ENCODE measurements at places on chromosomes 5 and 9. TPM values are rescaled to one million over a fixed set of nuclear protein-coding genes. Genes with fewer than 3 reads are reported as not detected.
A peak's percentile ranks its signal among the peaks of the same experiment; 100 is the strongest.

The PAPPA gene
- not detected for total RNA-seq

The PLEKHG4B gene
- total RNA-seq, result not detected

GRCh38 chr9:137305060-137305797 lies 3.2 kb upstream of the NRARP start:
- peak overlapping the region; percentile 46 for H3K27ac ChIP-seq
- H3K27me3 ChIP-seq, result peaks cover 3% of the 10 kb centered on the region
- no peaks in the 10 kb centered on the region for H3K36me3 ChIP-seq
- H3K4me1 ChIP-seq, result peaks cover 4% of the 10 kb centered on the region

- no peaks in the 10 kb centered on the region for H3K4me1 ChIP-seq
- no peak overlapping the region for H3K27ac ChIP-seq
- H3K36me3 ChIP-seq, result no peaks in the 10 kb centered on the region
- H3K4me3 ChIP-seq, result no peak overlapping the region
- no peak for DNase-seq
- peaks cover 24% of the 10 kb centered on the region for H3K27me3 ChIP-seq
Observed at GRCh38 chr5:148466236-148466580, 82.5 kb downstream of the FBXO38 start.

The IRX4 gene
- not detected for total RNA-seq

DNA sequence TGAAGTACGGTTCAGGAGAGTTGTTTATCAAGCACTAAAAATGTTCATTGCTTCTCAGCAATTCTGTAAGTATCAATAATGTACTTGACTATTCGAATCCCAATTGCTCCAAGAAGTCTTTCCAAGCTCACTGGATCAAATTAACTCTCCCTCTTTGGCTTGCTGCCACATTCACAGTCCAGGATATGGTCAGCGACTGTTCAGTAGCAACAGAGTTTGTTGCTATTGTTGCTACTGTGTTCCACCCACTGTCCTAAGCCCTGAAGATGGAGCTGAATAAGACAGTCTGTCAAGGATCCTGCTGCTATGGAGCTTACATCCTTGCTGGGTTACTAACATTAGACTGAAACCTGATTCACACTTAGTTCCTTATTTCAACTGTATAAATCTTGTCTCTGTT lies 110.8 kb downstream of the FGF10 start:
- DNase-seq, result no peak
- H3K4me3 ChIP-seq, result no peak overlapping the region
- no peaks in the 10 kb centered on the region for H3K4me1 ChIP-seq
- no peaks in the 10 kb centered on the region for H3K36me3 ChIP-seq
- no peaks in the 10 kb centered on the region for H3K27me3 ChIP-seq
- H3K27ac ChIP-seq, result no peak overlapping the region
